ENCODE measurements at places on chromosomes 12 and 14.

GRCh38 chr14:93286212-93286890 is 46.5 kb downstream of the BTBD7 start:
- DNase-seq: no peak

- DNase-seq: no peak
Measured at GRCh38 chr14:92997343-92998061, 74.6 kb downstream of the CHGA start.

DNA sequence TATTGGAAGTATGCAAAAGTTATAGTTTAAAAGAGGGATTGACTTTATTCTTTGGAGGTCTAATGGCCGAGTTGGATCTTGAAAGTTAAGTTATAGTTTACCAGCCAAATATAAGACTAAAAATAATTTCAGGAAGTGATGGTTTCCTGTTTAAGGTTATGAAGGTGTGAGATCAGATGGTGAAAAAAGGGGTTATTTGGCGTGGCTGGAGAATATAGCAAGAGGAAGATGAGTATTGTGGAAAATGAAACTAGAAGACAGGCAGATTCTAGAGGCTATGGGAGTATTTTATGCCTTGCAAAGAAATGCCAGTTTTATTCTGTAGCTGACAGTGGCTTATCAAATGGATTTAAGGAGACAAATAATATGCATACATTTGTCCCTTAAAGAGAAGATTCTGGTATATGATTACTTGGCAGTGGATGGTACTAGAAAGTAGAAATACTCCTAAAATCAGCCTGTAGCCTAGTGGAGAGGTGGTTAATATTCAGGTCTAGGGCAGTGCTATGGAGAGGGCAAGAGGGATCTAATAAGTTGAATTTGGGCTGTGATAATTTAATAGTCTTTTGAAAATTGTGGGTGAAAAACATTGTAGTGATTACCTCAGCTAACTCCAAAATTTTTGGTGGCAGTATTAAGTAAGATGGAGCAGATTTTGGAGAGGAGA is 1091.8 kb upstream of the ATXN7L3B start:
- no peak for DNase-seq

GRCh38 chr12:37565112-37565511 is 751.5 kb upstream of the ALG10B start:
- DNase-seq: no peak

DNA sequence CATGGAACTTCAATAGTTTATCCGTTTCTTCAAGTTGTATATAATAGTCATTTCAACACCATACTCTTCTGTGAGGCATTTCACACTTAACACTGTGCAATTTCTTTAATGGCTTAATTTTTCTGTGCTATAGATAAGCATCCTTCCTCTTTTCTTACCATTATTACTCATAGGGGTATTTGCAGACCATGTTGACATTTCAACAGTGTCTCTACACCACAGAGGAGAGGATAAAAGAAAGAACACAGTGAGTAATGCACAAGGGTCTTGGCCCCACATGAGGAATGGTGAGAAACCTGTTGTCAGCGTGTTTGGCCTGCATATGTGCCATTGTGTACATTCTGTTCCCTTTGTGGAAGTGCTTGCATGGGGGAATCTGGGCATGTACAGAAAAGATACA is 421.5 kb upstream of the MDGA2 start:
- DNase-seq: no peak

DNA sequence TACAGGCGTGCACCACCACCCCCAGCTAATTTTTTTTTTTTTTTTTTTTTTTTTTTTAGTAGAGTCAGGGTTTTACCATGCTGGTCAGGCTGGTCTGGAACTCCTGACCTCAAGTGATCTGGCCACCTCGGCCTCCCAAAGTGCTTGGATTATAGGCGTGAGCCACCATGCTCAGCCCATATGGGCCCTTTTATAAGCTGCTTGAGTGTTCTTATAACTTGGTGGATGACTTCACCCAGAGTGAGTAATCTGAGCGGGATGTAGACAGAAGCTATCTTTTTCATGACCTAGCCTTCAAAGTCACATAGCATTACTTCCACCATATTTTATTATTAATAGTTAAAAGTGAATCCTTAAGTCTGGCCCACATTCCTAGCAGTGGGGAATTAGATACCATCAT is 16.4 kb downstream of the BBOF1 start:
- no peak for DNase-seq

- no peak for DNase-seq
Measured at GRCh38 chr14:77488558-77488957, 10.1 kb downstream of the ISM2 start.

- no peak for DNase-seq
Measured at GRCh38 chr12:27469176-27469736, 22.7 kb downstream of the SMCO2 start.

- DNase-seq: no peak
Measured at GRCh38 chr14:37145395-37145794, 27.0 kb downstream of the SLC25A21 start.

DNA sequence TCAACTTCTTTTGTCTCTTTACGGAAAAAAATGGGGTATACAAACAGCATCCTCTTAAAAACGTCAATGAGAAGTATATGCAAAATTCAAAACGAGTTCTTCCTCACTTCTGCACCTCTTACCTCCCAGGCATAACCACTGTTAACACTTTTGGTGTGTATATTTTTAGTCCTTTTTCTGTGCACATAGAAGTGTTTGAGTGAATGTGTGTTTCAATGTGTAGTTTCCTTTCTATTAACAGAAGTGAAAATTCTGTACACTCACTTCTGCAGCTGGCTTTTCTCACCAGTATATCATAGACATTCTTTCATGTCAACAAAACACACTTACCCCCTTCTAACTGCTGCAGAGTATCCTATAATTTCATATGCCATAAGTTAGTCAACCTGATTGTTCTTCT is 5.4 kb downstream of the UBR7 start:
- DNase-seq: no peak

DNA sequence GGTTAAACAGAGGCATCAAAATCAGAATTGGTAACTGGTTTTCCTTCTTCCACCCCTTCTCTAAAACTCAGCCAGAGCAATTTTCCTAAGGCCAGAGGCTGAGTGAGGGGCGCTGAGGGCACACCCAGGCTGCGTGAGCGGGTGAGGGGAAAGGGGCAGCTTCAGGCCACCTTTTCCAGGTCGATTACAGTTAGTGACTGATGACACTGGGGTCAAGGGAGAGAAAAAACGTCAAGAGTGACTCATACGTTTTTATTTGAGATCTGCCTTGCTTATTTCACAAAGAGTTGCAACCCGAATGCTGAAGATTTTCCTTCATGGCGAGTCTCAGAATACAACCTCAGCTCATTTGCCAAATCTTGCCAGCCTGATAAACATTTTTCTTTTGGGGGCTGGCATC is 46.7 kb upstream of the EVL start:
- DNase-seq: no peak

DNA sequence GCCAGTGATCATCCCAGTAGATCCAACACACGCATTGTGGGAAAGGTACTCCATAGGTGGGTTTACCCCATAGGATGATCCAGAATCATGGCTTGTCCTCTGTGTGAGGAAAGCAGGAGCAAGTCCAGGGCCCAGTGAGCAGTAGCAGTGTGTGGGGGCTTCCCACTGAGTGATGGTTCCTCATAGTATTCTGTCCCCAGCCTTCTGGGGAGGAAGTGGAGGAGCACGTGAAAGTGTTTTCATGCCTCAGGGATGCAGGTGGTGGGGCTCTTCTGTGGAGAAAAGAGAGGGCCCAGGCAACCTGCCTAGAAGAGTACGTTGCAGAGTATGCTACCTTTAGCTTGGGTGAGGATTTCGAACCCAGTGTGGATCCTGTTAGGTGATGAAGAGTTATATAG is 56.5 kb downstream of the SUSD6 start:
- DNase-seq: no peak

- DNase-seq: no peak
Measured at GRCh38 chr12:132066345-132066685, 77.8 kb downstream of the DDX51 start.

DNA sequence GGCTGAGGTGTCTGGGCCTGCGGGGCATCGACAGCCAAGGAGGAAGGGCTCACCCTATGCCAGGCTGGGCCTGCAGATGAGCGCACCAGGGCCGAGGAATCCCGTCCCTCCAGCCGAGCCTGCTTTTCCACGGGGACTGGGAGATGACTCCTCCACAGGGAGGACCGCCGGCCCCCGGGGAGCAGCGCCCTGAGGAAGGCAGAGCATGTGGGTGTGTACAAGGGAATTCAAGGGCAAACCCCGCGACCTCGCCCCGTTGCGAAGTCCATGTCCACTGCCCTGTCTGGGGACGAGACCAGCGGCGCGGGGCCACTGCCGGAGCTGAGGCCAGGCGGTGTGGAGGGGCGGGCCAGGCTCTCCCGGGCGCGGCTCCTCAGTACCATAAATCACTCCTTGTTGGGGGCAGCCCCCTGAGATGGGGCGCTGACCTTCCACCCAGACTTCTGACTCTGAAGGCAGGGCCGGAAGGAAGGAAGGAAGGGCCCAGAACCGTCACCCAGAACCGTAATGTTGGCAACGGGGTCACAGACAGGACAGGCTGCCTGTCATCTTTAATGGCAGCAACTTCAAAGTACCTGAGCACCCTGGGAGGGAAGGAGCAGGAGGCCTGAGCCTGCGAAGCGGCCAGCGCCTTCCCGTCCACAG is 52.5 kb downstream of the RNF34 start:
- DNase-seq: no peak

GRCh38 chr12:110079477-110080400 is 31.4 kb upstream of the C12orf76 start:
- DNase-seq: no peak

- DNase-seq: no peak
Measured at GRCh38 chr14:38286452-38286851, 30.6 kb upstream of the CLEC14A start.

Measured in liver (tissue), 10 donors.